ENCODE measurements at places on chromosomes 6 and 20.

DNA sequence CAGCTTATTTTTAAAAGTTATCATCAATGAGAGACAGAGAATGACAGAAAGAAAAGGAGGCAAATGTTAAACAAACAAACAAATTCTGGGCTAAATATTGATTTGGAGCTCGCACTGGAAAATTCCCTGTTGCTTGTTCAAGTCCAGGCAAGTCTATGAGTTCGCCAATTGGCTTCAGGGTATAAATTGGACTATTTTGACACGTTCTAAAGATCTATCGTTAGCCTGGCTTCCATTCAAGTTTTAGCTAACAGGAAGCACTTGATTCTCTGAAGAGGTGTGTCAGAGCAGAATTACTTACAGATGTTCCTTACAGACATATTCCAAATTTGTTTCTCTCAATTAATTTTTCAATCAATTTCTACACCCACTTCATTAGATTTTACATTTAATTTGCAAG, 15.8 kb upstream of the RFPL4B start:
- no peak for DNase-seq

- DNase-seq: no peak
These were observed 132.4 kb downstream of the CDH26 start for GRCh38 chr20:60090631-60091030.

GRCh38 chr6:167683028-167683862, 143.5 kb upstream of the AFDN start:
- DNase-seq: no peak

DNA sequence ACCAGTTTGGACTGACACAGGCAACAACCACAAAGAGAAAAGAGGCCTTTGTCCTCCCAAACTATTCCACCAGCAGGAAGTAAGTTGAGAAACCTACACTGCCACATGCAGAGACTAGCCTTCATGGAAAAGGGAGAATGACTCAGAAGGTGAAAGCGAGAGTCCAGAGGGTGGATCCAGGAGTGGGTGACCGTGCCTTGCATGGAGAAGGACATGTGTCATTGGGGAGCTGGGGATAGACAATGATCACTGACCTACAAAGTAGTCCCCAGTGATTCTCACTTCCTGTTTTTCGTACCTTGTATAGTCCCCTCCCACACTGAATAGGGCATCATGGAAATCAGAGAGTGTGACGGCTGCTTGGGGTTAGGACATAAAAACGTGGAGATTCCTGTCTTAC, 91.9 kb downstream of the MYLK4 start:
- DNase-seq: no peak

- no peak for DNase-seq
These were observed 107.8 kb upstream of the MANEA start for GRCh38 chr6:95469511-95469910.

DNA sequence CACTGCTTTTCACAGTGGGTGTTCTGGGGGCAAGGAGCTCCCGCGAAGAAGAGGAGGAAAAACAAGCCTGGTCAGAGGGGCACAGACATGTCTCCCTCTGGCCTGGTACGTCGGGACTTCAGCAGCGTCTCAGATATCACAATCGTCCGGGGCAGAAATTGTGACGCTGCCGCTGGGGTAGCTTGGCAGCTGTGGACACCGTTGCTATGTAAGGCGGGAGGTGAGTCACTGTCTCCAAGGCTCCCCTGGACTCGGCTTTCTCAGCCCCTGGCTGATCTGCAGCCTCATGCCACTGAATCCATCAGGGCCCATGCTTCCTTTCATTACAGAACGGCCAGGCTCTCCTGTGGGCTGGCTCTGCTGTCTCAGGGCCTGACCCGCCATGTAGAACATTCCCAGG, 98.7 kb downstream of the SULF2 start:
- DNase-seq: no peak
